ENCODE measurements at places on chromosomes 16 and 17. TPM values are rescaled to one million over a fixed set of nuclear protein-coding genes. Genes with fewer than 3 reads are reported as not detected.

MARVELD3 gene
- polyA plus RNA-seq: 0.27 TPM

CA5A gene
- polyA plus RNA-seq: 0.03 TPM

CACNG5 gene
- not detected for polyA plus RNA-seq

CLEC18C gene
- 0.33 TPM for polyA plus RNA-seq

MAPT gene
- 9.0 TPM for polyA plus RNA-seq

KRTAP1-5 gene
- not detected for polyA plus RNA-seq

Measured in muscle of arm (tissue), 14 donors.